ENCODE measurements at places on chromosomes 3 and 15. TPM values are rescaled to one million over a fixed set of nuclear protein-coding genes. Genes with fewer than 3 reads are reported as not detected.

Gene MUSTN1
- total RNA-seq: 1.5 TPM

Gene CHRD
- total RNA-seq: 0.06 TPM

DNA sequence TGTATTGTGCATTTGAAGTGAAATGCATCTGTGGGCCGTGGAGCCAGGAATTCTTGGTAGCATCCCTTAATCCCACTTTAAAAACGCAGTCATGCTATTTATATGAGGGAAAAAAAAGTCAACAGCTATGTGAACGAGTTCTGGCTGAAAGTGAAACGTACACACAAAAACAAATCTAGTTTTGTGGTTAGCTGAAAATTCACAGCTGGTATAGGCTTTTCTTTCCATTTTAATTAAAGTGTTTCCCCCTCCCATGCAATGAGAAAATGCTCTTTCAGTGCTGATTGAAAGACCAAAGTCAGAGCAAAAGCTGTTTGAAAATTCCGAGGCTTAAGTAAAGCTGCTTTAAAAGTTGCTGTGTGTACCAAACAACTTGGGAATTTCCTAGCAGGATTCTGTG is 297.4 kb downstream of the PLCL2 start:
- DNase-seq: no peak

- no peak for DNase-seq
Measured at GRCh38 chr3:42875325-42876151, at the start of gene CYP8B1. Gene CYP8B1, minus strand, starts transcription at chr3:42875879. Its CDS starts 63 bp downstream, at chr3:42875816.

Gene ZNF501
- 4.2 TPM for total RNA-seq

DNA sequence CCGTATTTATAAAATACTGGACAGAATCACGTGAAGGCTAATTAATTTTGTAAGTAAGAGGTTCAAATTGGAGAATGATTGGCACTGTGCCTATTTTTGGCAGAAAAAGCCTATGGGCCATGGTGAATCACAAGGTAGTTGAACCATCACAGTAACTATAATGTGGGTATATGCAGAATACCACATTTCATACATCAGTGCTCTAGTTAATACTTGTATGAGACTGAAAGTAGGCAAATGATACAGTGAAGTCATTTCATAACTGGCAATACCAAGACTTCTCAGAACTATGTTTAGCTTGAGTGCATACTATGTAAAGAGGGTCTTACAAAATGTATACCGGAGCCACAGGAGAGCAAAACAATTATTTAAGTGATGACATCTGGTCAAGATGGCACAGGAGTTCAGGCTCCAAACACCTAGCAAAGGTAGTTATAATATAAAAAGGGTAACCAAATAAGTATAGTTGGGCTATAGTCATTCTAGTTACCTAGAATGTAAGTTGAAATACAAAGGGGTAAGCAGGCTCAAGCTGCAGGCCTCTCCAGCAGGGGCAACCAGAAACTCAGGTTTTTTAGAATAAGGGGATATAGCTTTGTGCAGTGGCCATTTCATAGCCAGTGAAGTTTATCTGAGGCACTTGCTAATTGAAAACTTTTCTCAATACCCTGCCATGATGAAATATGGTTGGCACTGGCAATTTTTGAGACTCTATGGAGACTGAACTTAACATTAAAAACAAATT is 19.1 kb downstream of the GPR160 start:
- DNase-seq: no peak

Measured in A673 (cell line).